ENCODE measurements at places on chromosomes 5 and 9.

- no peak for DNase-seq
Measured at GRCh38 chr5:77774981-77775789, 954 bp downstream of the TBCA start.

DNA sequence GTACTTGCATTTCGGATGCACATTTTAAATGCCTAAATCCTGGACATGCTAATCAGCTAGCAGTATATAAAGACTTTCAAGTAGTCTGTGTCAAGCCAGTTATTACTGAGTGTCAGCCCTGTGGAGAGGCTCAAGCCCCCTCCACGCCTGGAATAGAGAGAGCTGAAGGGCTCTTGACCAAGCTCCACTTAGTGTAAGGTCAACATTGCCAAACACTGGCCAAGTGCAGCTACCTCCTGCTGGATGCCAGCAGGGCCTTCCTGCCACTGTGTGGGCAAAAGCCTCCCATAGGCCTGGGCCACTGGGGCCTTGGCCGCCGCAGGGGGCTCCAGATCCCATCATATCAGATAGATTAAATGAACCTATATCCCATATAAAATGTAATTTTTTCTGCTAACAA, 239.4 kb upstream of the PANK3 start:
- DNase-seq: no peak

DNA sequence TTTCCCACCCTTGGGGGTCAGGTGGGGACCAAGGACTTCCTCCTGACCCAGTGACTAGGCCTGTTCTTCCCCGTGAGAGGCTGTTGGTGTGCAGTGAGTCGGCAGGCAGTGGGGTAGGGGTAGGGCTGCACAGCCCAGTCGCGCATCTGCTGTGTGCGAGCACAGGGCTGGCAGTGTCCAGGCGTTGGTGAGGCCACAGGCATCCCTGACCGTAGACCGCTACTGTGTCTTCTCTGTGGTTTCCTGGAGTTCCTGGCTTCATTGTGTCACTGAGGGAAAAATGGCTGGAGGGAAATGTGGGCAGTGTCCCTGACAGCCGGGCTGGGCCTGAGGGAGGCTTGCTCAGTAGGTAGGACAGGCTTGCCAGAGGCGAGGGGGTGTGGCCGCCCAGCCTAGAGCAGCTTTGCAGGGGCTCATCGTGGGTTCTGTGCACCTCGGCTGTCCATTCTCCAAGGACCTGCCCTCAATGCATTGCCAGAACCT, 95.4 kb downstream of the CACNA1B start:
- DNase-seq: peak; percentile 1

DNA sequence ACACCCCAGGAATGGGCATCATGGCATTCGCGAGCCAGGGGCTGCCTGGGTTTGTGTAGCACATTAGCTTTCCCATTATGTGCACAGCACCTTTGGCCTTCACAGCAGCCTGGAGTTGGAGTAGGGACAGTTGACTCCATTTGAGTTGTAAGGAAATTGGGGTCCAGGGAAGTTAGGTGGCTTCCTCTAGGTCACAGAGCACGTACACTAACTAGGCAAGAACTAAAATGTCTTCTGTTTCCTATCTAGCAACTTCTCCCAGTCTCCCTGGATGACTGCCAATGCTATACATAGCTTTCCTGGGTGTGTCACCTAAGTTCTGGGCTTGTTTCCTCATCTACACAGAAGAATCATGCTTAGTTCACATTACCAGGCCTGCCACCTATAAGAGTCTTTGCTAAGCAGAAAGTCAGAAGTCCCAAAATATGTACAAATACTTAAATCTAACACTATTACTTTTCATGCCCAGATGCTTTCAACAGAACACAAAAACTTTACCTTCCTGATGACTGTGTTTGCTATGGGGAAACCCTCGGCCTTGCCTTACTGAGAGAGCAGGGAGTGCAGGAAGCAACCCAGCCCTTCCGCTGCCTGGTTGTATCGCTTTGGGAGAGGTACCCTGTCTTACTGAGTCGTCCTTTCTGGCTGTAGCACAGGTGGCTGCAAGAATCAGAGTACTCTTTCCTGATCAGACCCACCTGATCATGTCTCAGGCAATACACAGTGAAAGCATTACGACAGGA, 12.0 kb downstream of the MACROH2A1 start:
- DNase-seq: no peak

GRCh38 chr9:89637787-89638186, 33.0 kb downstream of the GADD45G start:
- DNase-seq: no peak

DNA sequence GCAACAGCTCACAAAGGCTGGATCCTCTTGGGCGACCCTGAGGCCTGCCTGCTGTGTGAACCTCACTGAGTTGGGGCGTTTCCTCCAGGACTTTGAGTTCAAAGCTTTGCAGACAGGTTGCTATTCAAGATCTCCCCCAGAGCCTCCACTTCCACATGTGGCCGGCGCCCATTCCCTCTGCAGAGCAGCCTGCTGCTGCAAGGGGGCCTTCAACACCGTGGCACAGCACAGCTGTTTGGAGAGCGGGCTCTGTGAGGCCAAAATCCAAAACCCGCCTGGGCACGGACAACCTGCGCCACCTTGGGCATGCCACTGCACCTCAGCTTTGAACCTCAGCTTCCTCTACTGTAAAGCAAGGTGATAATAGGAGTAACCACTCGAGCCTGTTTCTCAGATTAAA, 160.3 kb downstream of the DAB2IP start:
- DNase-seq: no peak

DNA sequence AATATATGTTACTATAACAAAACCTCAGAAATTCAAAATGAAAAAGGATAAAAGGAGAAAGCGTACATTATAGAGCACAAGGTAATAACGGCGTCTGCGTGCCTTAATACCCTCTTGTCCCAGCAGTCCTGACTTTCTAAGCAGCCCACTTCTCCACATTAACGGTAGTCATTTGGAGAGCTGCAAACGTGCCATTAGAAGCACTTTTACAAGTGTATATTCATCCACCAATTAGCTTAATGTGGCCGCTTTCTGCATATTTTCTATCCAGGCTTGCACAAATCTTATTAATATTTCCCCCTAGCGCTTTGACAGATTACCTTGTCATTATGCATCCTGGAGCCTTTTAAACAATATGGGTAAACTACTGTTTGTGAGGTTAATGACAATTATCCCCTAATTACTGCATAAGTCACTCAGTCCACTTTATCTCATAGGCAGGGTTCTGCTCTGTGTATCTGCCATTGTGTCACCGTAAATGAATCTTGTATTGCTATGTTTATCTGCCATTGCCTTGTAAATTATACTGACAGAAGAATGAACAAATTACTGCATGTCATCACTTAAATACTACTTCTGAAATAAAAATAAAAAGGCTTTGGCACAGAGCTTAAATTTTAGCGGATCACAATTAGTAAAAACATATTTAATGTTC, 421.3 kb downstream of the BNC2 start:
- no peak for DNase-seq

GRCh38 chr9:34520505-34521385, 2.0 kb downstream of the ENHO start:
- DNase-seq: no peak

GRCh38 chr5:115477581-115477980, 67.0 kb downstream of the FEM1C start:
- DNase-seq: no peak

- DNase-seq: no peak
Measured at GRCh38 chr9:89740722-89741121, 135.9 kb downstream of the GADD45G start.

- DNase-seq: no peak
Measured at GRCh38 chr5:125439243-125439642, 692.8 kb upstream of the ZNF608 start.

Measured in central memory CD8-positive, alpha-beta T cell (primary cell).